Activated CD4-positive, alpha-beta T cell treated with anti-CD3 and anti-CD28 coated beads for 48 hours (primary cell): ENCODE measurements at places on chromosomes 1 and 21.
A peak's percentile ranks its signal among the peaks of the same experiment; 100 is the strongest.

DNA sequence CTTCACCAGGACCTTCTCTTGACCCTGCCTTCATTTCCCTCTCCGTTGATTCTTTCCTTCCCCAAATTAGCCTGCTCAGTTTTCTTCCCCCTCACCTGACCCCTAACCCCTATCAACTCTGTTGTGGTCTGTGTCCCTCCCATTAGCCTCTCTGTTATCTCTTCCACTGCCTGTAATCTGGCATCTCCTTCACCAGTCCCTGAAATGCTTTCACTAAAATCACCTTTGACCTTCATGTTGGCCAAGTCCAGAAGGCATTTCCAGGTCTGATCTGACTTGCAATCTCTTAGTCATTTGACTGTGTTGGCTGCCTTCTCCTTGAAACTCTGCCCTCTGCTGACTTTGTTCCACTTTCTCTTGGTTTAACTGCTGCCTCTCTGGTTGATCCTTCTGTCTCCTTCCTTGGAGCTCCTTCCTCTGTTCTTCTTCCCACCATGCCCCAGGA, 28.2 kb downstream of the ATP8B2 start:
- peak; percentile 47 for DNase-seq

DNA sequence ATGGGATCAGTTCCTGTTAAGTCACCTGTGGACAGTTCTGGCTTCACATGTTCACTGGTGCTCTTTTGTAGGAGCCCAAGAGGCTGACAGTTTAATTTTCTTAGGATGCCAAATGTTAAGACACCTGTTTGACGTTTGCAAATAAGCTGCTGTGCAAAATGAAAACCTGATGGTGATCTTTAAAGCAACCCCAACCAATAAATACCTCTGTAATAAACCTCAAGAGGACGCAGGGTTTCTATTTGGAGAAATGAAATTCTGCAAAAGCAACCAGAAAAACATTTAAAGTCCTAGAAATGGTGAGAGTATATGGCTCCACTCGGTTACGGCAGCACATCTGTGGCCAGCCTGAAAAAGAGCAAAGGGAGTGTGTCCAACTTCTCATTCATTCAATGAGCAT, 5.7 kb upstream of the RHEX start:
- DNase-seq = no peak

DNA sequence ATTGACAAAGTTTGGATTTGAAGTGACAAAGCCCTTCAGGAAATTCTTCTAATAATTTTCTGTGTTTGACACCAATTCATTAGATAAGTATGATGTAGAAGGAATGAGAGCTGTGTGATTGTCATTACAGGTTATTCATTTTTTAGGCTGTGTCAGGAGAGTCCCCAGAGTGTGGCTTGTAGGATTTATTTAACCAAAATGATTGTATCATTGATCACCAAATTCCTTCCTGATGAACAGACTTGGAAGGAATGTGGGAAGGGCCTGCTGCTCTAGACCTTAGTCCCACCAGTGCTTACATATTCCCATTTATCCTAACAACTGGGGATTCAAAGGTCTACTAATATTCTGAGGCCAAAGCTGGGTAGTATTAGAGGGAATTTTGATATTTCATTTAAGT, 383.3 kb upstream of the KAZN start:
- no peak for DNase-seq

DNA sequence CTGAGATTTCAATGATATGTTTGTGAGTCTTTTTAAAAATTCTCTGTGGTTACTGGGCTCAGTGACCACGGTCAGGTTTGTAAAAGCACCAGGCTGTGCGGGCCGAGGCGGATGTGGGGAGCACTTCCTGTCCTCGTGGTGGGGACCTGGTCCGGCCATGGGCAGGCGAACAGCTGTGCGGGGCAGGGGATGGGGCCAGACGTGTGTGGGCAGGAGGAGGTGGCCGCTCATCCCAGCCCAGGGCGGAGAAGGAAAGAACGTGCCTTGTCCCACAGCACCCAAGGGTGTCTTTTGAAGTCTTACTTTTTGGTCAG, 5.2 kb upstream of the OXCT2 start:
- no peak for DNase-seq

DNA sequence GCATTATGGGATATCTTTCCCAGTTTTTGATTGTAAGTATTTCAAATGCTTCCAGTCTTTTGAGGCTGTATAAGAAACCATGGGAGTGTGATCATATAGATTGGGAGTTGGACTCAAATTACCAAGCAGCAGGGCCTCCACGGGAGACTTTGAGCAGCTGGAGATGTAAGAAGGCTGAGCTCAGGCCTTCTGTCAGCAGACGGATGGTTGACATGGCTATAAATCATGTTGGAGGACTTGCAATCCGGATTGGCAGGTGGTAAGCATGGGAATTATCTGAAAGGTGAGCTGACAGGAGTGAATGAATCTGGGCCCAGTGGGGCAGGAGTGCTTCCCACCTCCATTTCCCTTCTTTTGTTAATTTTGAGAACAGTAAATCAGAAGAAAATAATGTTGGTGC, 83.2 kb upstream of the PPM1J start:
- no peak for DNase-seq

DNA sequence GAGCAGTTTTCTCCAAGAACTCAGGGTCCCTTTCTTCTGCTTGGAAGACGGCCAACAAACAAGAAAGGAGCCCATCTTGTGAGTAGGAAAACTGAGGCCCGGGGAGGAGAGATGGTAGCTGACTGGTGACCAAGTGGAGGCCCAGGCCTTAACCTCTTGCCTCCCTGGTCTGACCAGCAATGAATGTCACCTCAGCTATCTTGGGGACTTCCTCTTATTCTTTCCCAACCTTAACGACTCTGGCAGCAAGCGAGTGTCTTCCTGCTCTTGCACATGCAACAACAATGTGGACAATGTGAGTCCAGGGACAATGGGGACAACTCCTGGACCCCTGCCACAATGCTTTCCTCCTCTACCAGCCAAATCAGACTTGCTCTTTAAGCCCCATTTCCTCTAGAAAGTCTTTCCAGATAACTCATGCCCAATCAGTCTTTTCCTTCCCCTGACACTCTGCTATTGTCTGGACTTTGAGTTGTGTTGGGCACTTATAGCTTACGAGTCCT, 12.6 kb downstream of the HSPG2 start:
- DNase-seq = no peak

GRCh38 chr1:104884939-104885338, 1135.2 kb downstream of the AMY1C start:
- DNase-seq = no peak

GRCh38 chr1:214542275-214543199, 8.9 kb downstream of the PTPN14 start:
- no peak for DNase-seq

GRCh38 chr1:74785944-74786343, 53.0 kb downstream of the TYW3 start:
- no peak for DNase-seq

GRCh38 chr1:165661703-165662102, 30.7 kb downstream of the MGST3 start:
- DNase-seq = no peak

- DNase-seq = no peak
These were observed 174.9 kb downstream of the DPYD start for GRCh38 chr1:97745912-97746311.

GRCh38 chr21:20013851-20014250, 984.4 kb upstream of the NCAM2 start:
- DNase-seq = no peak

DNA sequence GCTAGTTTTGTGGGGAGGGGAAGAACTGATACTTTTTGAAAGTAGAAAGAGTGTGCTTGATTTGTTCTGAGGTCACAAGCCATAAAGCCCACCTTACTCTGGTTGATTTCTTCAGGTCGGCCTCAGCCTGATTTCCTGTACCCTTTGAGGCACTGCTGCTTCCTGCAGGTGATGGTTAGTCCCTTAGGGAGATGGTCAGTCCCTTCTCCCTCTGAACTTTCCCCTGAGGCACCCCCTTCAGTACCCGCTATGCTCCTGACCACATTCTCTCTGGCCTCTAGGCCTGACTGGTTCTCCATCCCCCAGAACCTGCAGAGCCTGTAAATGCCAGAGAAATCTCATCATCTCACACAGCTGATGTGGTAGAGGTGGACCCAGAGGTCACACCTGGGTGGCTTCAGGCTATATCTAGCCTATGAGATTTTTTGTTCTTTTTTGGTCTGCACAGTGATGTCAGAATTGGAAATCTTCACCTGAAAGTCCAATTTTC, 15.0 kb upstream of the ID3 start:
- DNase-seq = no peak

- no peak for DNase-seq
These were observed 109.8 kb downstream of the PBX1 start for GRCh38 chr1:164668491-164669400.

DNA sequence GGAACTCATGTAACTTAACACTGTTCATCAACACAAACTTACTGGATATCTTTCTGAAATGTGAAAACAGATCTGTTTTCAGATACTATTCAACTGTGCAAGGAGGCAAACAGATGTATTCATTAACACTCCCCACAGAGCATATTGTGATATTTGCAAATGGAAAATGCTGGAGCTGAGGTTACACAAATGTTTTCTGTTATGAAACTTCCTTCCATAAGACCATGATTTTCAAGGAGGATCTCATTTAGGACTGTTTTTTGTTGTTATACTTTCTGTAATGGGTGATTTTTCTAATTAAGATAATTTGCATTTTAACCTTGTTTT, 56.1 kb downstream of the GABPA start:
- DNase-seq = no peak
